SHP77 (cell line): ENCODE measurements at places on chromosomes 1 and 21.

- DNase-seq: no peak
Measured at GRCh38 chr1:51693419-51694155, 76.7 kb downstream of the OSBPL9 start.

- no peak for DNase-seq
Measured at GRCh38 chr1:153687346-153688125, 9.0 kb downstream of the NPR1 start.

- DNase-seq: no peak
Measured at GRCh38 chr1:156523801-156524480, 23.4 kb upstream of the MEF2D start.

GRCh38 chr1:213987927-213988506 is at the start of gene PROX1:
Gene PROX1, plus strand, starts transcription at chr1:213987973. Its CDS starts 8,563 bp downstream, at chr1:213996536.
- DNase-seq: peak; percentile 50

DNA sequence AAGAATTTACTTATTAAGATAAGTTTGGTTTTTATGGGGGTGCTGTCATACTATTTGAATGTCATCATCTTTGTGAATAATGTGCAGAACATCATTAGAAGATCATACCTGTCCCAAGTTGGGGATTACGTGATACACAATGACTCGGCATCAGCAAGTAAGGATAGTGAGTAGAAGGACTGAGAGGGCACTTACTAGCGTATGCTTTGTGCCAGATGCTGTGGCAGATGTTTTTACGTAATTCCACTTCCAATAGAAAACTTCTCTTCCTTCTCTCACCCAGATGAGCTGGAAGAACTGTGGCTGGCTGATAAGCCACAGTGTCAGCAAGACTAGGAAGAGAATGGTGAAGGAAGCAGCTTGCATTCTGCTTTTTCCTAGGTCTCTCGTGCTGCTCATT is 28.1 kb upstream of the TGFB2 start:
- no peak for DNase-seq

DNA sequence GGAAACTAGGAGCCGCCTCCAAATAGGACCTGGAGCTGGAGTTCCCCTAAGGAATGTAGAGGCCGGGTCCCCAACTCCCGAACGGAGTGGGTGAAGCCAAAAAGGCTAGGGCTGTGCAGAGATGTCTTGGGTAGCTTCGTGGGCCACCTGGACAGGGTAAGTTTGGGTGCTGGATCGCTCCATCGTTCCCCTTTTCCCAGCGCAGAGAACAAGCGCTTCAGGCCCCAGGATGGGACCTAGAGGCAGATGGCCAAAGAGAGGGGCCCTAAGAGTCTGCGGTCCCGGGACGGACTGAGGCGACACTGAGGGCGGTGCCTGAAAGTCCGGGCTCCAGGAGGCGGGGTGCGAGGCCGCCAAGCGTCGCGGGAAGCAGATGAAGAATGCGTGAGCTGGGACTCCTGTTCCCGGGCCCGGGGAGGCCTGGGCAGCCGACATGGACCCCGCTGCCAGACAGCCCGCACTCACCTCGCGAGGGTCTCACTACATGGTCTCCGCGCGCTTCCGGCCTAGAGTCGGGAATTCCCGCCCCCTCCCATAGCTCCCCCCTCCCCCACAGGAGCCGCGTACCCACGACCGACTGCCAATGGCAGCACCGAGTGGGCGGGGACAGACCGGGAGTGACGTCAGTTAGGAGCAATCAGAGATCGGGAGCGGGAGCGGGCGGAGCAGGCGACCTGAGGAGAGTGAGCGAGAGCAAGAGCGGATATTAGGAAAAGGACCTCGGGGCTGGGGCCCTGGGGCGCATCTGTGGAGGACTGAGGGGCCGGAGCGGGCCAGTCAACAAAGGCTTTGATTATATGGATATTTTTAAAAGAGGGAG is at the start of gene SLC39A1:
Gene SLC39A1 (minus strand): TSS at position 508 of the 820 bp plus-strand sequence. CDS start 822 bp downstream, outside the sequence.
- peak; percentile 100 for DNase-seq

- DNase-seq: no peak
Measured at GRCh38 chr1:116144151-116144550, 33.0 kb downstream of the MAB21L3 start.

DNA sequence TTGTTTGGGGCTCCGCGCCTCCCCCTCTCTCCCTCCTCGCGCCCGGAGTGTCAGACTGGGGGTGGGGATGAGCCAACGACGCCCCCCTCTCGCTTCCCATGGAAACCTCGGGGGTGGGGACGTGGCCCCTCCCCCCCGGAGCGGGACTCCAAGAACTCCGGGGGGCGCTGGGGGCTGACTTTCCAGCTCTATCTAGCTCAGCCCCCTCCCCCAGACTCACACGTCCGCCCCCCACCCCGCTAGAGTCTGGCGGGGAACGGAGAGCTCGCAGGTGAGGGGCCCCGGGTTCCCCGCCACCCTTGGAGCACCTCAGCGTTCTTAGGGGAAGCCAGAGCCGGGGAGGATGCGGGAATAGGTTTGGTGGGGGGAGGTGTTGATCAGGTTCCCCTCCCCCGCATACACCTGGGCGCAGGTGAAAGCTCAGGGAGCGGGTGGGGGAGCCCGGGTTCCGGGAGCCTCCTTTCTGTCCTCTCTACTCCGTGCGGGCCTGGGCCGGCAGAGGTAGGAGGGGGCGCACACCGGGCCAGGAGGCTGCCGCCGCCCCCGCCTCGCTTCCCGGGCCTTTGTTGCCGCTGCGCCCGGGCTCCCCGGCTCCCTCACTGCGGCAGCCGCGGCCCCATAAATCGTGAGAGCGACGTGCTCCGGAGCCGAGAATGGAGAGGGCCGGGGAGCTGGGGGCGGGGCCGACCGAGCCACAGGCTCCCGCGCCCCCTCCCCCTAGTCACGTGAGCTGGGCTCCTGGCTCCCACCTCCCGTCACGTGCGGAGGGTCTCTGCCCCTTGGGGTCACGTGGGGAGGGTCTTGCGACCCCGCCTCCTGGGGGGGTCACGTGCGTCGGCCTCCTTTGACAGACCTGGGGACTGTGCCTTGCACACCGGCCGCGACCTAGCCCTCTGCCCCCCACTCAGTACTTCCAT is 1.9 kb downstream of the EFNA3 start:
- DNase-seq: peak; percentile 80

DNA sequence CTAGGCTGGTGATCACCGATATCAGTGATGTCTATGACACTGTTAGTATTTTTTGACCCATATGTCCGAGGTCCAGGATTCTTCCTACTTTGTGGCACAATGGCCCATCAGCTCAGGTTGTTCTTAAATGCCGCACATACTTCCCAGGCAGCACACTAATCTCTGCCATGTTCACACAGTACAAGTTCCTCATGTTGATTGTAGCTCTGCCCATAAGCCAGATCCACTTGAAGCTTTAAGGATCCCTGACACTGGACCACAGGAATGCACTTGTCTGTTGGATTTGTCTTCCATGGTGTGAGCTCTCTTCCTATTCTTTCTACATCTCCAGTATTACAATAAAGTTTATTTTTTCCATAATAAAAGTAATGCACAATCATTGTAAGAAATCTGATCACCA is 69.5 kb downstream of the DDX20 start:
- no peak for DNase-seq

DNA sequence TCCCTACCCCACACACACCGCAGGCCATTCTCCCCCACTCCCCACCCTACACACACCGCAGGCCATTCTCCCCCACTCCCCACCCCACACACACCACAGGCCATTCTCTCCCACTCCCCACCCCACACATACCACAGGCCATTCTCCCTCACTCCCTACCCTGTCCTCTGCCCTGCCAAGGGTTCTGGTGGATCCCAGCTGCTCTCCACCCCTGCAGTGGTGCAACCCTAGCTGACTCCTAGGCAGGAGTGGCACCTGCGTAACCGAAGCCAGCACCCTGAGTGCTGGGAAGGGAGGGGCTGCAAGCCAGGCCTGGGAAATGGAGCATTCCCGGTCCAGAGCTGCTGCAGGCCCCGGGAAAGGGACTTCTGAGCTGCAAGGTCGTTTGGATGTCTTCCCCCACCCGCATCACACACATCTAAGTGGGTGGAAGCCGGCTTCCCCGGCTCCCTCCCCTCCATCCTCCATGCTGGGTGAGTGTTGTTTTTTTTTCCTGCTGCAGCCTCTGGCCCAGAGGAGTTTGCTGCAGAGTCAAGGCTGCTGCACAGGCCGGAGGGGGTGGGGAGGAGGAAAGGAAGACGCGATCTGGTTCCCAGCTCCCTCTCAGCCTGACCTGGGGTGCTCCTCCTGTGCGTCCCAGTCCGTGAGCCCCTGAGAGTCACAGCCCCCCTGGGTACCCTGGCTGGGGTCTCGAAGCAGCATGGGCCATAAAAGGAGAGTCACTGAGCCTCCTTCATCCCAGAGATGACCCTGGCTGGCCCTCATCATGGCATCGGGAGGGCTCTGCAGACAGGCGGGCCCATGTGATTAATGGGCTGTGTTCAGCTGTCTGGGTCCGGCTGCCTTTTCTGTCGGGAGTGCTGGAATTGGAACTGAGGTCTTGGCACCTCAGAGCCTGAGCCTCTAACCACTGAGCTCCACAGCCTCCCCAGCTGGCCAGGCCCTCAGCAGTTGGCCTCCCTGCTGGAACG is 16.1 kb downstream of the H6PD start:
- DNase-seq: peak; percentile 44
